ENCODE measurements at places on chromosomes 1 and 21.

GRCh38 chr1:24205345-24206082 lies 18.4 kb upstream of the IFNLR1 start:
- DNase-seq, result no peak

DNA sequence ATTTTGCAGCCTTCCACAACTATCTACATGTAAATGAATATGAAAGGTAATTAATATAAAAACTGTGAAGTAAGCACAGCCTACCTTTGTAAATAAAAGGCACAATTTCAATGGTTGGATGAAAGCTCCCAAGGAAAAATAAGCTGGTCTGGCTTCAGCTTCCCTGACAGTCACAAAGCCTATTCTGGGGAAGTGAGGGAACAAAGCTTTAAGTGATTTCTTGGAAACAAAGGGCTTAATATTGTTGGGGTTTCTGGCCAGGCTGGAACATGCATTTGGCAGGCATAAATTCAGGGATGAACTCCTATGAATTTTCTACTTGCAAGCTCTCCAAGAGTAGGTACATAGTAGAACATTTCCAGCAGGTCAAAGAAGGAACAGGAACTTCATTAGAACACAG lies 17.3 kb downstream of the BCAS2 start:
- DNase-seq, result no peak

DNA sequence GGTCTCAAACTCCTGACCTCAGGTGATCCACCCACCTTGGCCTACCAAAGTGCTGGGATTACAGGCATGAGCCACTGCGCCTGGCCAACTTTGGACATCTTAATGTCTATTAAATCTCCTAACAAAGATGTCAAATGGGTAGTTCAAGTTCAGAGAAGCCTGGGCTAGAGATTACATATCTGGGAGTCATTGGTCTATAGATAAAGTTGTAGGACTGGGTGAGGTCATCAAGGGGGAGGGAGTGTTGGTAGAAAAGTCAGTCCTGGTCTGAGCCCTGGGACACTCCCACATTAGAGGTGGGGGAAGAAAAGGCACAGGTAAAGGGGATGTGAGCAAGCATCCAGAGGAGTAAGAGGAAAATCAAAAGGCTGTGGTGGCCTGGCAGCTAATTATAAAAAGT lies 6.6 kb downstream of the UBIAD1 start:
- no peak for DNase-seq

GRCh38 chr21:42288962-42289361 lies 26.2 kb downstream of the TFF3 start:
- no peak for DNase-seq

- DNase-seq, result no peak
Measured at GRCh38 chr1:218817071-218817470, 356.6 kb upstream of the LYPLAL1 start.

GRCh38 chr1:35714921-35715567 lies 3.6 kb downstream of the C1orf216 start:
- no peak for DNase-seq

DNA sequence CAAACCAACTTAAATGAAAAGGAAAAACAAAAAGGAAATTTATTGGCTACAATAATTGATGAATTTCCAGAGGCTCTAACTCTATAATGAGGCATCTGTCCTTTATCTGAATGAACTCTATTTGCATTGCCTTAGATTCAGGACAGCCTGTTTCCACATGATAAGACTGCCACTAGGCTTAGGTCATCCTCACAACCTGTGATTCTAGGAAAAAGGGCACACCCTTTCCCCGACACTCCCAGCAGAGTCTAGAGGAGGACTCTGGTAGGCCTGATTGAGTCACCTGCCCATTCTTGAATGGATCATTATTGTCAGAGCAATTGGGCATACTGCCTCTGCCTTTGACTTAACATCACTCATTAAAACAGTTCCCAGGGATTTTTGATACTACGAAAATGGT lies 262.8 kb downstream of the TPR start:
- DNase-seq, result no peak

DNA sequence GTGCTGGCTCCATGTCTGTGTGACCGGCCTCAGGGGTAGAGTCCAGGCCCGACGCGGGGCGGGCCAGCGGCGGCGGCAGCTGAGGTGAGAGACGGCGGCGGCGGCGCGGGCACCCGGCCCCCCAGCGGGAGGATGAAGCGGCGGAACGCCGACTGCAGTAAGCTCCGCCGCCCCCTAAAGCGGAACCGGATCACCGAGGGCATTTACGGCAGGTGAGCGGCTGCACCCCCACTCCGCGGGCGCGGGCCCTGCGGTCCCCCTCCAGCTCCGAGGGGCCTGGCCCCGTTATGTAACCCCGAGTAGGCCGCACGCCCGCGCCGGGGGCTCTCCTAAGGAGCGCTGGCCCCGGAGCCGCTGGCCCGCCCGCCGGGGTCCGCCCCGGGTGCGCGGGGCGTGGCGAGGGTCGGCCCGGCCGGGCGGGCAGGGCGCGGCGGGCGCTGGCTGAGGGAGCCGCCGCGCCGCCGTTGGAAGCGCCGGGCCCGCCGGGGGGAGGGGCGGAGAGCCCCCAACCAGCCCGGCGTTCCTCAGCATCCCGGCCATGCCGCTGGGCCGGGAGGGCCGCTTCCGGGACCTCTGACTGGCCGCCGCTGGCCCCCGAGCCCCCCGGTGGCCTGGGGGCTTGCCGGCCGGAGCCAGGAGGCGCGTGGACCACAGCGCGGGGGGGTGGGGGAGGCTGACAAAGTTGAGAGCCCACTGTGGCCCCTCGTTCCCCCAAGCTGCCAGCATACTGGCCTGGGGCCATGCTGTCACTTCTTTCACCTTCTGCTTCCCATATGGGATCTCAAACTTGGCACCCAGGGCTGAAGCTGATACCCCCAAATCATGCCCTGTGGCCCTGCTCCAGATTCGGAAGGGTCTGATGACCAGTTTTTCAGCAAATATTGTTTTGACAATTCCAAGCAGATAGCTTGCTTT lies 527 bp downstream of the MACO1 start:
- DNase-seq, result peak; percentile 72

DNA sequence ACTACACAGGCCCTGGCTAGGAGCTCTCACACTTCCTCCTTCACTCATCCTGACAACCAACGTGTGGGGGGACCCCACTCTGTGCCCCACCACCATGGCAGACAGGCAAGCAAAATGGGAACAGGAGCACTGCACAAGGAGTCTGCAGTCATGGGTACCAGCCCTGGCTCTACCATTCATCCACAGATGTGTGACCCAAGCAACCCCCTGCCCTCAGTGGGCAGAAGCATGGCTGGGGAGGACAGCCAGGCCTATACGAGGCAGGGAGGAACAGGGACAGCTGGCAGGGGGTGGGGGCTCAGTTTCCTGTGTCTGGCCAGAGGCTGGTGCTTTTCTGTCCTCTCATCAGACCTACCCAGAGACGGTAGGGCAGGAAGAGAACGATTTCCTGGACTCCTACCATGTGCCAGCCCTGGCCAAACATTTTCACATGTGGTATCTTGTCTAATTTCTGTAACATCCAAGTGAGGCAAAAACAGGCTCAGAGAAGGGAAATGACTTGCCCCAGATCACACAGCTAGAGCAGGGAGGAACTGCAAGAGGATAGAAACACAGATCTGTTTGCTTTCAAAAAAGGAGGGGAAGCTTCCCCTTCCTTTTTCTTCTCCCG lies 178.0 kb downstream of the HIVEP3 start:
- no peak for DNase-seq

DNA sequence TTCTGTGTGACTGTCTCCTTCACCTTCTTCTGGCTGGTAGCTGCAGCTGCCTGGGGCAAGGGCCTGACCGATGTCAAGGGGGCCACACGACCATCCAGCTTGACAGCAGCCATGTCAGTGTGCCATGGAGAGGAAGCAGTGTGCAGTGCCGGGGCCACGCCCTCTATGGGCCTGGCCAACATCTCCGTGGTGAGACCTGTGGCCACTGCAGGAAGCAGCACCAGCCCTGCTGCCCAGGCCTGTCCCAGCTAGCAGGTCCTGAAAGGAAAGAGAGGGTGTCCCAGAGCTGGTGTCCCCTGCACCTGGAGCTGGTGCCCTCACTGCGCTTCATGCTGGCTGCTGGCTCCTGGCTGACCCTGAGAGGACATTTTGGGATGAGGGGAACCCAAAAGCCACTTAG lies 5.9 kb upstream of the ATXN7L2 start:
- DNase-seq, result no peak

- no peak for DNase-seq
Measured at GRCh38 chr1:18052671-18053070, 54.9 kb upstream of the IGSF21 start.

DNA sequence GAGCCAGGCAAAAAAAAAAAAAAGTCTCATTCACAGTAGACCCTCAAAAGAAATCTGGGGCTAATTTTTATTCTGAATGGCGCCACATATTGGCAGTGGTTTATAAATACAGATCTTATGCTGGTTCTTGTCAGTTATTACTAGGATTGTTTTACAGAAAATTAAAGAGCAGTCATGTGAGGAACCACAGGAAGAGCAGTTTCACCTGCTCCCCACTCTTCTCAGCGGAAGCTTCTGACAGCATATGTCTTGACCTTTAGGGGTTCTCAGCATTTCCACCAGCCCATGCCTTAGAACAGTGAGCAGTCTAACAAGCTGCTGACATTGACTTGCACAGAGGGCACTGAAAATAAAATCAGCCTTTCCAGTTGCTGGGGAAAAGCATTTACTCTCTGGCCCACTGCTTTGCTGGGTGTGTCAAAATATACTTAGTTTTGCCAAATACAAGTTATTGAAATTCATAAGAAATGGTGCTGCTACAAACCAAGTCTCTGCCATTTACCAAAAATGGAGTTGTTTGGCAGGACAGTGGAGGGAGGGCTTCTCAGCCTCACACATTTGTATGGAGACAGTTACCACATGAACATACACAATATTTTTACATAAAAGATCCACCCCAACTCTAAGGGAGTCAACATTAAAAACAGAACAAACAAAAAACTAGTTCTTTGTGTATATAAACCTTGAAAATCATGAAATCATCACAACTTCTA lies 144.2 kb downstream of the SYT2 start:
- DNase-seq, result no peak

GRCh38 chr1:233295975-233296322 lies 424 bp upstream of the PCNX2 start:
- no peak for DNase-seq

- DNase-seq, result no peak
Measured at GRCh38 chr1:208158640-208159554, 85.3 kb downstream of the PLXNA2 start.

GRCh38 chr1:115874904-115875303 lies 34.0 kb upstream of the NHLH2 start:
- no peak for DNase-seq

DNA sequence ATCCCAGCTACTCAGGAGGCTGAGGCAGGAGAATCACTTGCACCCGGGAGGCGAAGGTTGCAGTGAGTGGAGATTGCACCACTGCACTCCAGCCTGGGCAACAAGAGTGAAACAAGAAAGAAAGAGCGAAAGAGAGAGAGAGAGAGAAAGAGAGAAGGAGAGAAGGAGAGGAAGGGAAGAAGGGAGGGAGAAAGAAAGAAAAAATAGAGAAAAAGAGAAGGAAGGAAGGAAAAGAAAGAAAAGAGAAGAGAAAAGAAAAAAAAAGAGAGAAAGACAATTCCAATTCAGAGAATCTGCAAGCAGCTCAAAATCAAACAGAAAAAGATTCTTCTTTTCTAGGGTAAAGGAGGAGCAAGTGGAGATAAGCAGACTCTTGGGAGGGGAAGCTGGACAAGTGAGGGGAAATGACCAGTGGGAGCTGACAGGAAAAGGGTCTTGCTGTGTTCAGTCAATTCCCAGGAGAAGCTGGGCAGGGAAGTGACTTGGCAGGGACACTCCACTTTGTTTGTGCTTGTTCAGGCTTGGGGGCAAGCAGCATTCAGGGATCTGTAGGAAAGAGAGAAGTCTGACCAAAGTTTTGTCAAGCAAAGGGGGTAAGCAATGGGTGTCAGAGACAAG lies 3.6 kb upstream of the CAPN2 start:
- DNase-seq, result no peak

DNA sequence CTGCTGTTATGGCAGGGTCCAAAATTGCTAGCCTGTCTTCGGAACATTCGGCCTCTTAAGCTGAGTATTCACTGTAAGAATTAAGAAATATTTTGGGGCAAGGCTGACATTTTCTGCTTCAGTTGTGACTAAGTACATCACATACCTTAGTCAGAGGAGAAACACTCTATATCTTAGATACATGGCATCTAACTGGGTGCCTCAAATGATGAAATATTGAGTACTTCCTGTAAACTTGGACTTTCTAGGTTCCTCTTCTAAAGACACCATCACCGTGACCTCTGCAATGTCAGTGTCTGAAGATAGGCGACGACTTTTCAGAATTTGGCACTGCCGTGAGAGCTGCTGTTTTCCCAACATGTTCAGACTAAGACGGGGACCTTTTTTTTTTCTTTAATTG lies 65.6 kb downstream of the PCBP3 start:
- no peak for DNase-seq

- no peak for DNase-seq
Measured at GRCh38 chr1:213956295-213956770, 31.4 kb upstream of the PROX1 start.

DNA sequence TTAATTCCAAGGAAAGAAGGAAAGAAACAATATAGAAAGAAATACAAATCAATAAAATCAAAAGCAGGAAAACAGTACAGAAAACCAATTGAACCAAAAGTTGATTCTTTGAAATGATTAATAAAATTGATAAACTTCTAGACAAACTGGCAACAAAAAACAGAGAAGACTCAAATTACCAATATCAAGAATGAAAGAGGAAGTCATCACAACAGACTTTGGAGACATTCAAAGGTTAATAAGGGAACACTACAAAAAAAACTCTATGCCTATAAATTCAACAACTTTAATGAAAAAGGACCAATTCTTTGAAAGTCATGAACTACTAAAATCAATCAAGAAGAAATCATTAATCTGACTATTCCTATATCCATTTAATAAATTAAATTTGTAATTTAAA lies 329.3 kb upstream of the NR5A2 start:
- DNase-seq, result no peak

- no peak for DNase-seq
Measured at GRCh38 chr1:48036710-48037355, 39.6 kb upstream of the TRABD2B start.

GRCh38 chr1:27403065-27403726 lies 10.8 kb downstream of the GPR3 start:
- DNase-seq, result no peak

GRCh38 chr1:51558375-51558924 lies 39.4 kb upstream of the EPS15 start:
- DNase-seq, result no peak

- no peak for DNase-seq
Measured at GRCh38 chr21:36322083-36322424, 2.1 kb downstream of the MORC3 start.

DNA sequence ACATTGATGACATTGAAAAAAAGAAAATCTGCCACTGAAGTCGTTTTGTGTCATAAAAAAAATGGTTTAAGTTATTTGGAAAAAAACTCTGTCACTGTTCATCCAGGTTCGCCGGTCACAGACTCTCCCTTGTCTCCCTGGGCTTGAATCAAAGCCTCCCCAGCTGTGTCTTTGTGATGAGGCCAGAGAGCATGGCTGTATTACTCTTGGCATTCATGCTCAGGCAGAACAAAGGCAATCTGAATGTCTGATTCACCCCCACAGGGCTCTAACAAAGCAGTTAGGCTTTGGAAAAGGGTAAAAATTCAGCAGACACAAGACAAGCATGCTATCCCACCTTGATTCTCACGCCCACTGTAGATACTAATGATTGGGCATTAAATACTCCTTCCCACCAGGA lies 304.3 kb upstream of the PLD5 start:
- no peak for DNase-seq

GRCh38 chr1:212532469-212533147 lies 76.0 kb upstream of the ATF3 start:
- no peak for DNase-seq

Data from D341Med (cell line).